ENCODE measurements at places on chromosomes 4 and X.

DNA sequence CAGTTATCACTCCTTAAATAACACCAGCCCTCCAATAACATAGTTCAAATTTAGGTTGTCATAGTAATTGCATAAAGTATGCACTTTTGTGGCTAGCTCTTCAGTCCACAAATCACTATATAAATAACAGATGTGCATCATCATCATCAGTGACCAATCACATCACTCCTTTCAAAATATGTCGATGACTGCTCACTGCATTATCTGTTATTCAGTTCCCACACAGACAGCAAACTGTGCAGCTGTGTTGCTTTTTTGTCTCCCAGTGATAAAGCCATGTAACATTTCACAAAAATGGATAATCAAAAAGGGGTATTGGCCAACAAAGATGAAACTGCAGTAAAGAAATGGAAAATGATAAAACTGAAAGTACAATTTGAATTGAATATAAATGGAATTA is 205.4 kb downstream of the DCLK2 start:
- DNase-seq: no peak

DNA sequence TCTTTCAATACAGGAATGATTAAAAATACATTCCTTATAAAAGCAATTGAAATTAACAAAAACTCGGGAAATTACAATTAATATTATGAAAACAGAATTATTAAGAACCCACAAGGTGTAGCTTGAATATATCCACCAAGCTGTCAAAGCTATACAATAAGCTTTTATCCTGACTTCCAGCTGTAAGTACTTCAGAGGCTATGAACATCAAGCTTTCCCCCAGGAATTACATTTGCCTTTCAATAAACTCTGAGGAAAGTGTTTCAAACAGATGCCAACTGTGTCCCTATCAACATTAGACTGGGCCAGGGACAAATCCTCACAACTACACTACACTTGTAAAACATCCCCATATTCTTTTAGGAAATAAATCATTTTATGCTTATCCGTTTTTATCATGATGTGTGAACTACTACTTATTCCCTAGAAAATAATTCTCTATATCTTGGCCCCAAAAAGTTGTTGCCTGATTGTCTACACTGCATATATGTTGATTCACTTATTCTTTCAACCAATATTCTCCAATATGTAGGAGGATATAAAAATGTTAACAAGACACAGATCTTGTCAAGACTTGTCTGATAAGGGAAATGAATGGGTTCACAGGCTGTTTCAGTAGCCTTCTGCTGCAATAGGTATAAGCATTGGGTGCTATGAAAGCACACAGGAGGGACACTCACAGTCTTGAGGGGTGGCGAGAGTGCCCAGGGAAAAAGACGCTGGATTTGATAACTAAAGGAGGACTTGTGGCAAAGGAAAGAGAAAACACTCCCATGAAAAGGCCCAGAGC is 494.1 kb downstream of the CENPC start:
- no peak for DNase-seq

- no peak for DNase-seq
Measured at GRCh38 chr4:8101213-8102075, 57.2 kb downstream of the ABLIM2 start.

- no peak for DNase-seq
Measured at GRCh38 chr4:25926462-25926861, 12.4 kb downstream of the SMIM20 start.

DNA sequence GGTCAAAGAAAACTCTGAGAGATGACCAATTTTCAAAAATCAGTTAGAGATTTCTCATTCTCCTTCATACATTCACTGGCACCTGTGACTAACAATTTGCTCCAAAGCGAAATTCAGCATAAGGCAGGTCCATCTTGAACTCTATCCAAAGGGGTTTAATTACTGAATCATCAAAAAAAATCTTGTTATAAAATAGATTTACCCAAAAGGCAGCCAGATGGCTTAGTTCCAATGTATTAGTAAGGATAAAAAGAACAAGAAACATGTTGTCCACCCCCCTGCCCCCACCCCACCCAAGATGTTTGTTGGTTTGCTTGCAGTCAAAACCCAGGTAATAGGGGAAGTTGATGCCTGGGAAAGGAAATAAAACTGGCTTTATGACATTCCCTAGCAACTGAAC is 200.3 kb downstream of the ANTXR2 start:
- no peak for DNase-seq

GRCh38 chrX:619451-619811 is 11.2 kb upstream of the SHOX start:
- DNase-seq: no peak

- DNase-seq: no peak
Measured at GRCh38 chr4:31788676-31789075, 1068.5 kb downstream of the PCDH7 start.

DNA sequence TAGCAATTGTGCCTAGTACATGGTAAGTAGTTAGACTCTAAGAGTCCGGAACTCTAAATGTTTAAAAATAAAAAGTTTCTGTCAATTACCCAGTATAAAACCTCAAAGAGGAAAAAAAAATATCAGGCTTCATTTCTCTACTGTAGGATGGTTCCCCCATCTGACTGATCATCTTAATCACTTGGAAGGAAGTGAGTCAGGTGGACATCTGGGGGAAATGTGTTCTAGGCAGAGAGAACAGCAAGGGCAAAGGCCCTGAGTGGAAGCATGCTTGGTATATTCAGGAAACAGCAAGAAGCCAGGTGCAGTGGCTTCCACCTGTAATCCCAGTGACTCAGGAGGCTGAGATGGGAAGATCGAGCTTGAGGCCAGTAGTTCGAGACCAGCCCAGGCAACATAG is 2.9 kb upstream of the EIF1AX start:
- no peak for DNase-seq

GRCh38 chr4:80195441-80196140 is 1.7 kb upstream of the PRDM8 start:
- DNase-seq: no peak
